NCI-H2081 treated with DMSO at 0.1 percent for 48 hours (cell line): ENCODE measurements at places on chromosomes 6 and 20.

- DNase-seq: no peak
Measured at GRCh38 chr6:34346175-34347119, 46.0 kb downstream of the NUDT3 start.

DNA sequence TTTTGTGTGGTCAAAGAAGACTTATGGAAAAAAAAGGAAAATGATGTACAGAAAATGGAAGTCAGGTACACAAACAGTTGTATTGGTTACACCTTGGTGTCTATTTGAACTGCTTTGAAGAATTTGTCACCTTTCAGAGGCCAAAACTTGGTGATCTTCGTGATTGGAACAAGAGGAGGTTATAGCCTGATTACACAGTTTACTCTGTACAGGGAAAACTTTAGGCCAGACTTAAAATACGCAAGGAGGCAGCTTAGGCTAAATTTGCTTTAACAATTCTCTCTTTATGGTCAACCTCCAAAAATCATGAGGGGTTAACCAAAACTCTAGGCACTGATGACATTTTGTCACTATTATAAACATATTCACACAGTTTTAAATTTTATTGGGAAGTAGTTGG lies 353.7 kb downstream of the PRKN start:
- no peak for DNase-seq

DNA sequence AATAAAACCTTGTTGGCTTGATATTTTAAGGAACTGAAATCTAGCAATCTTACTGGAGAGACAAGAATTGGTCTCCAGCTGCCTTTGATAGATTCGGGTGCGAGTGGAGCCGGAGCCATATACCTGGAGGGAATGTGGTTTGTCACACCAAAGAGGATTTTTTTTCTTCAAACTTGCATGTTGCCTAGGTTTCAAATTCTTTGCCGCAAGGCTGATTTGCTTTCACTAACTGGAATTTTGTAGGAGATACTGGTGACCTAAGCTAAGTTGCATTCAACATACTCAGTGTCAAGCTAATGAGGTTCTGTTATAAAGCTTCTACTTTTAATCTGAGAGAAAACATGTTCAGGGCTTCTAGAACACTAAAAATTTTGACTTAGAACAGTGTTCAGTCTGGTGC lies 39.7 kb upstream of the ASIP start:
- DNase-seq: no peak

DNA sequence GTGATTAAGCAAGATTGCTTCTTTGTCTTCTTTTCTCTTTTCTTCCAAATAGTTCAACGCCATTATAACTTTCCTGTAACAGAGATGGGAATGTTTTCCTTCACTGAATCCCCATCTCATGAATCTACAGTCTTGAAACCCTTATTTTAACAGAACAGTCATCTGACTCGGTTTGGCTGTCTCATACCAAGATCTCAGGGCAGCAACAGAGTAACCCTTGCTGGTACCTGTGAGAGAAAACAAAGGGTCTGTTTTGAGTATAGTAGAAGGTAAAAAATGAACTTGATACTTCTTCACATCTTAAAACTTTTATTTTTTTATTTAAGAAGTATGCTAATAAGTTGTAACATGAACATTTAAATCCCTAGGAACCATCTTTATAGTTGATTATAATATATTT lies 19.6 kb upstream of the DSE start:
- DNase-seq: no peak

- no peak for DNase-seq
Measured at GRCh38 chr6:56222499-56222898, 24.9 kb downstream of the COL21A1 start.

GRCh38 chr6:170265655-170266054 lies 25.2 kb downstream of the DLL1 start:
- peak; percentile 13 for DNase-seq

GRCh38 chr6:125688138-125688537 lies 61.3 kb upstream of the HEY2 start:
- DNase-seq: no peak

DNA sequence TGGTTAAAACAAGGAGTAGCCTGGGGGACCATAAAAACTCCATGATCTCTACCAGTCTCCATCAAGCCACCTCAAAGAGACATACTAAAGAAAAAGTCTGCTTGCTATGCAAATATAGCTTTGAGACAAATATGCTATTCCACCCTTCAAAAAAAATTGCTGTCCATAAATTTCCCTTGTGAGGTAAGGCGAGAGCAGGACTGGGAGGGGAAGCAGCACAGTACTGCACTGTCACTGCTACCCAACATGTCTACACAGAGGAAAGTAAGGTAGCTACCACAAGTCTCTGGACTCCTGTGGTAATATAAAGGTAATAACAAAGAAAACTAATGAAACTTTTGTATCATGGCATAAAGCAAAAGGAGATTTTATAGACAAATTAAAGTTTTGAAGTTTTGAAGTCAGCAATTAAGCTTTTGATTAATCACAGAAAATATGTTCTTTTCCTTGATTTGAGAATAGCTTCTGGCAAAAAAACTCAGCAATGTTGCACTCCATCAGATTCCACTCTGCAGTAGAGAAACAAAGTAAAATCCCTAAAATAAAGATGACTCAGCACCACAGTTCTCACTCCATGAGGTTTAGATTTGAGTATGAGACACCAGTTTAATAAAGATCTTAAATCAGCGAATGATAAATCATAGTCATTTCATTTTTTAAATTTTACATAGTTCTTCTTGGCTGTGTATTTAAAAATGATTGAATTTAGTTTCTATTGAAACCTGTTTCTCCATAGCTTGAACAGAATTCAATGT lies 602.4 kb downstream of the COL12A1 start:
- DNase-seq: no peak

GRCh38 chr20:47314647-47315338 lies 41.7 kb downstream of the ZMYND8 start:
- DNase-seq: no peak

GRCh38 chr20:41072915-41073314 lies 44.3 kb downstream of the TOP1 start:
- DNase-seq: no peak

DNA sequence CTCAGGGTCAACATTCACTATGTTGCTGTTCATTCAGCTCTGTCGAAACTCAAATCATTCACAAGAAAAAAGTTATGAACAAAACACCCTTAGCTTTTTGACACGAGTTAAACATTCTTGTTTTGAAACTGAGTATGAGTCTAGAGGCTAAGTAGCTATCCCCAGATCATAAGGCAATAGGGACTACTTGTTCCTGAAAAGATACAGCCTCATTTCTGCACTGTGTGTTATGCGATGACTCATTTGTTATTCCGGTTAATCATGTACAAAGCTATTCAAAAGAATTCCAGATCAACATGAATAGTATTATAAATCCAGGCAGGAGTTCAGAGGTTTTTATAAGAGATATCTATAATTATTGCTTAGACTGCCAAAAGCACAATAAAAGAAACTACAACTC lies 908.0 kb downstream of the QKI start:
- no peak for DNase-seq

DNA sequence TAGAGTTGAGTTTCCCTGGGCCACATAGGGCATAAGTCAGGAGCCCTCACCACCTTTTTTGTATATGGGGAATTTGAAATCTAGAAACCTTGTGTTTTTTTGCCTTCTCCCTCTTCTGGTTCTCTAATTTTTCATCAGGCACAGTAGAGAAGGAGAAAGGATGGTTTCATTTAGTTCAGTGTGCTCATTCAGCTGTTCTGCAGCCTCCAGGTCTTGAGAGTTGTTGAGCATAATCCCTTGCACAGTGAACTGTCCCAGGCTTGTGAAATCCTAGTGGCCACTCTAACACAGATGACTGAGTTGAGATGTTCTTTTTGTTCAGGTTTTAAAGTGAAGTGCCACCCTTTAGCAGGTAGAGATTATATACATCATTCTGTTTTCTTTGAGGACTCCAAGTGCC lies 183.5 kb downstream of the CDKAL1 start:
- DNase-seq: no peak

GRCh38 chr20:32573167-32573851 lies 11.8 kb downstream of the NOL4L start:
- no peak for DNase-seq

DNA sequence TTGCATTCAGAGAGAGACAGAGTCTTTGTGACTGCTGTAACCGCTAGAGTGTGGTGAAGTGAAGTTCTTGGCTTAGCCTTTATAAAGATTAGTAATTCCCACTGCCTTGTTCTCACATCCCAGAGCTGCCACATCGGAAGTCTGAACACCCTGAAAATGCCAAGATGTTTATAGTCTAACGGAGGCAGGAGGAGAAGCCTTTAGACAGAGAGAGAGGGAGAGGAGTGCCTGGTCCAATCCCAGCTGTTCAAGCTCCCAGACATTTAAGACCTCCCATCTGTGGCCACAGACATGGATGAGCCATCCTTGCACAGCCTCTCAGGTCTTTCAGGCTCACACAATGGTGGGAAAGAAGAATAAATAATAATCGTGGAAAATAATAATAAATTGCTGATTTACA lies 1422.8 kb upstream of the EYS start:
- no peak for DNase-seq

DNA sequence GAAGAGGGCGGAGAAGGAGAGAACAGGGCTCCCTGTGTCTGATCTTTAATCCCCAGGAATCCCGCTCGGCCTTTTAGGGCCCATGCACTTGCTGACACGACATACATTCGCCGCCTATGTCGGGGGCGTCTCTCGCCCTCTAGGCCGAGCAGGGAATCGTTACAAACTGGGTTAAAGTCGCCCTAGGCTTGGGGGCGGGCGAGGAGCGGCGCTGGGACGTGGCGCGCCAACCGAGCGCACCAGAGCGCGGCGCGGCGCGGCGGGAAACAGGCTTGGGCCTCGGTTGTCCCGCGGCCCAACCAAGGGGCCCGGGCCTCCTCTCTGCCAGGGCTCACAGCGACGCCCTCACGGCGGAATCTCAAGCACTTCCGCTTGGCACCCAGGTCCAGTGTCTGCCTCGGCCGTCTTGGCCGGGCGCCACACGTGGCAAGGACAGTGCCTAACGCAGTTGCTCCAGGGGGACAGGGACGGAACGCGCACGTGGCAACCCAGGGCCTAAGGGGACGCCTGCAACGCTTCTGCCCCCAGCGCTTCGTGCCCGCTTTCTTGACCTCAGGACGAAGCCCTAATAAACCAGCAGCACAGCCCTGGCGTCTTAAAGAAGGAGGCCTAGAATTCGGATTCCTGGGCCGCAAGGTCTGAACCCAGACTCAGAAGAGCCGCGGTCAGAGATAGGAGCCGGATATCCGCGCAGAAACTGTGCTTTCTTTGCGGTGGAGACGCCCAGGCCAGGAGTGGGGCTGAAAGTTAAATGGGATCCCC lies 71.5 kb downstream of the NCR2 start:
- no peak for DNase-seq

- DNase-seq: no peak
Measured at GRCh38 chr6:169763881-169764280, 12.5 kb downstream of the ERMARD start.

- no peak for DNase-seq
Measured at GRCh38 chr6:137339929-137340559, 120.9 kb upstream of the IFNGR1 start.

GRCh38 chr6:120966321-120966720 lies 368.0 kb downstream of the TBC1D32 start:
- DNase-seq: no peak
